ENCODE measurements at places on chromosomes 5 and 9.

DNA sequence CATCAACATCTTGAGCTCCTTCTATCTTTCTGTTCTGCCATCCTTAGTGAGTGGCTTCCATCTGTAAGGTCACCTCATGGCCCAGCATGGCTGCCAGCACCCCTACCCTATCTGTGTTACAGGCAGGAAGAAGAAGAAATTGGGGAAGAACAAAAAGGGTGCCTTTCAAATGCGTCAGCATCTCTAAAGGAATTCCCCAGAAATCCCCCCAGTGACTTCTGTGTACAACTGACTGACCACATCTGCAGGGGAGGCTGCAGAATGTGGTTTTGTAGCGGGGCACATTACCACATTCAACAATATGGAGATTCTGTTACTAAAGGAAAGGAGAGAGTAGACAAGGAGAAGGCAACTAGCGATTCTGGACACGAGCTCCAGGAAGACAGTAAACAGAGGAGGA is 40.1 kb downstream of the ALG2 start:
- no peak for DNase-seq

GRCh38 chr5:68711293-68712200 is 382.3 kb upstream of the SLC30A5 start:
- no peak for DNase-seq

GRCh38 chr5:936149-937144 is 43.8 kb downstream of the TRIP13 start:
- no peak for DNase-seq

GRCh38 chr5:111106320-111106948 is 14.3 kb downstream of the WDR36 start:
- DNase-seq: no peak

- DNase-seq: no peak
Observed at GRCh38 chr5:151676314-151676712, 10.4 kb downstream of the SPARC start.

GRCh38 chr5:76175051-76175666 is 92.0 kb downstream of the SV2C start:
- peak; percentile 4 for DNase-seq

GRCh38 chr5:73497497-73498056 is 665 bp upstream of the BTF3 start:
- DNase-seq: no peak

Measured in hypothalamus (tissue), 51 donors.